Activated CD4-positive, alpha-beta memory T cell treated with anti-CD3 and anti-CD28 coated beads, Interleukin-2, amount 10 ng/mL, durations not matched to agents 7 days and 5 days (primary cell): ENCODE measurements at places on chromosomes 2 and 18.
A peak's percentile ranks its signal among the peaks of the same experiment; 100 is the strongest.

DNA sequence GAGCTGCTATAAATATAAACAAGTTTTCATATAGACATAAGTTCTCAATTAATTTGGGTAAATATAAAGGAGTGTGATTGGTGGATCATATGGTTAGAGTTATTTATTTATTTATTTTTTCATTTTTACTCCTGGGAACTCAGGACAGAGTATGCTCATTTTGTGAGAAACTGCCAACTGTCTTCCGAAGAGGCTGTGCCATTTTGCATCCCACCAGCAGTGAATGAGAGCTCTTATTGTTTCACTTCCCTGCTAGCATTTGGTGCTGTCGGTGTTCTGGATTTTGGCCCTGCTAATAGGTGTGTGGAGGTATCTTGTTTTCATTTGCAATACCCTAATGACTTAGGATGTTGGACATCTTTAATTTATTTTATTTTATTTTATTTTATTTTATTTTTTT, 50.4 kb upstream of the XPO1 start:
- no peak for DNase-seq

DNA sequence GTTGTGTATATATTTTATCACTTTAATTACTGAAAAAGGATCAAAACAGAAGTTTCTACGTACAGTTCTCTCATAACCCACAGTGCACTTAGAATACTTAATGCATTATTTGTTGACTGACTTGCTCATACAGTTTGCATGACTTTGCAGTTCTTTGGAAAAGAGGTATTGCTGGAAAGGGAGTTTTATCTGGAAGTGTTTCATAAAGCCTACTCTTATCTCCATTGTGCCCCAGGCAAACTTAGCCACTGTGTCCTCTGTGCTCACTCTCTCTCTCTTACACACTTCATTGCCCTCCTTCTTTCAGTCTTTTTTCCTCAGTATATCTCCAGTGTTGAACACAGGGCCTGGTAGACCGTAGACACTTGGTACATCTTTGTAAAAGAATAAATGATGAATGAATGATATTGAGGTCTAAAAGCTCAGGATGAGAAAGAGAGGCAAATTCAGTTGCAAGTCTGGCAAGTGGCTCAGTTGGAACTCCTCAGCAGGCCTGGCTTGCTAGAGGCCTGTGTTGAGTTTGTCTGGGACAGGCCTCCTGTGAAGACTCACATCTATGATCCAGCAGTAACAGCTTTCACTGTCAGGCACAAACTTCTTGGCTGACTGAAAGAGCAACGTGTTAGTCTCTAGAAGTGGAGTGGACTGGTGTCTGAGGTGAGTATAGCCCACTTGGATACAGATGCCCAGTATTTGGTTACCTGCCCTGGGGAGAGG, 56.1 kb downstream of the SETBP1 start:
- no peak for DNase-seq

DNA sequence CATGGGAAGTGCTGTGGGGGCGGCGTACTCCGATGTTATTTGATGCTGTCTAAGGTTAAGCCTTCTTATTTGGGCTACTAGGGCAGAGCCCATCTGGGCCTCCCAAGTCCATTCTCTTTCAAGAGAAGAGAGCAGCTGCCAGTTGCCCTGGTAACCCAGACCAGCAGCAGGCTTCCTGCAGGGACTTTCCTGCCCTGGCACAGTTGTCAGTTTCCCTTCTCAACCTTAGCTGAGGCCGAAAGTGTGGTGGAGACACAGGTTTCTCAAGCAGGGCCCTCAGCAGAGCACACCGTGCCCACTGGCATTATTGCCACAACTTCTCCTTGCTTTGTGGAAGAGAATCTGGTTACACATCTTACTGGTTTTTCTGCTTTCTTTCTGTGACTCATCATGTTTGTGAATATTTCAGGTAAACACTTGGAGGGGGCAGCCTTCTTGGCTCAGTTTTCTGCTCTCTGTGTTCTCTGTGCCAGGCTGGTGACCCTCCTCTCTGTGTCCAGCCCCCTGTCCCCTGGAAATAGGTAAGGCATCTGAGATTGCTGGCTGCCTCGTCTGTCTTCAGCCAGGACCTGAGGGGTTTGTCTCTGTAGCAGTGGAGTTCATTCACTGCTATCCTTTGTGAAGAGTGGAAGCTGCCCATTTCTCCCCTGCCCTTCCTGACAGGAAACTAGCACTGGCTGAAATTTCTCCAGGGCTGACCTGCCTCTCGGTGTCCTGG, 111.0 kb downstream of the B3GNT2 start:
- DNase-seq, result peak; percentile 49

- no peak for DNase-seq
Measured at GRCh38 chr2:102042196-102043081, 50.7 kb downstream of the IL1R2 start.
